Melanocyte of skin (primary cell): ENCODE measurements at places on chromosomes 13 and 19. TPM values are rescaled to one million over a fixed set of nuclear protein-coding genes. Genes with fewer than 3 reads are reported as not detected.

Gene CACNG7
- not detected in 2 replicates for total RNA-seq

Gene KIR2DL4
- not detected in 2 replicates for total RNA-seq

Gene TTC9B
- total RNA-seq: not detected in 2 replicates

Gene PTGIR
- total RNA-seq: 0.36 TPM in 1 of 2 replicates, not detected in the other

Gene NKG7
- total RNA-seq: not detected in 2 replicates

Gene TINCR
- total RNA-seq: 1.00 and 1.2 TPM in 2 replicates

Gene FXYD5
- 11.7 and 20.7 TPM in 2 replicates for total RNA-seq

Gene SHISA7
- total RNA-seq: not detected in 2 replicates

Gene PRKCG
- total RNA-seq: not detected in 2 replicates

Gene TNFRSF19
- total RNA-seq: 65.8 and 73.3 TPM in 2 replicates

Gene PDX1
- total RNA-seq: not detected in 2 replicates

Gene WDFY2
- 2.8 and 7.3 TPM in 2 replicates for total RNA-seq

Gene CEACAM5
- not detected in 2 replicates for total RNA-seq

Gene TUBA3C
- total RNA-seq: not detected in 2 replicates

Gene TGDS
- 25.5 and 32.7 TPM in 2 replicates for total RNA-seq

Gene PTPRH
- 6.2 and 12.4 TPM in 2 replicates for total RNA-seq

Gene B3GNT3
- total RNA-seq: under 0.01 TPM in 1 of 2 replicates, not detected in the other

Gene TMEM145
- under 0.01 TPM in 2 replicates for total RNA-seq

Gene CNN2
- total RNA-seq: 22.0 and 78.1 TPM in 2 replicates

Gene TSSK6
- total RNA-seq: 1.0 and 2.2 TPM in 2 replicates

Gene GPC5
- under 0.01 TPM in 1 of 2 replicates, not detected in the other for total RNA-seq

Gene ZNF20
- 4.6 and 4.7 TPM in 2 replicates for total RNA-seq

Gene FPR1
- total RNA-seq: not detected in 2 replicates

Gene ZNF575
- total RNA-seq: not detected in 2 replicates

Gene KCTD12
- total RNA-seq: 8.0 and 12.8 TPM in 2 replicates

Gene MEIS3
- 29.3 and 38.5 TPM in 2 replicates for total RNA-seq

Gene CLEC4M
- total RNA-seq: not detected in 2 replicates

Gene GNG7
- total RNA-seq: 1.7 and 2.9 TPM in 2 replicates

Gene TBXA2R
- total RNA-seq: 0.15 and 1.7 TPM in 2 replicates

Gene C19orf81
- not detected in 2 replicates for total RNA-seq

Gene CYP2A7
- total RNA-seq: not detected in 2 replicates

Gene CGB8
- not detected in 2 replicates for total RNA-seq

Gene MADCAM1
- under 0.01 TPM in 1 of 2 replicates, not detected in the other for total RNA-seq

Gene RPL21
- total RNA-seq: 277 and 575 TPM in 2 replicates
